ENCODE measurements at places on chromosomes 5 and 9. TPM values are rescaled to one million over a fixed set of nuclear protein-coding genes. Genes with fewer than 3 reads are reported as not detected.

- no peak for DNase-seq
These were observed 239.7 kb upstream of the KLF9 start for GRCh38 chr9:70654144-70654543.

DNA sequence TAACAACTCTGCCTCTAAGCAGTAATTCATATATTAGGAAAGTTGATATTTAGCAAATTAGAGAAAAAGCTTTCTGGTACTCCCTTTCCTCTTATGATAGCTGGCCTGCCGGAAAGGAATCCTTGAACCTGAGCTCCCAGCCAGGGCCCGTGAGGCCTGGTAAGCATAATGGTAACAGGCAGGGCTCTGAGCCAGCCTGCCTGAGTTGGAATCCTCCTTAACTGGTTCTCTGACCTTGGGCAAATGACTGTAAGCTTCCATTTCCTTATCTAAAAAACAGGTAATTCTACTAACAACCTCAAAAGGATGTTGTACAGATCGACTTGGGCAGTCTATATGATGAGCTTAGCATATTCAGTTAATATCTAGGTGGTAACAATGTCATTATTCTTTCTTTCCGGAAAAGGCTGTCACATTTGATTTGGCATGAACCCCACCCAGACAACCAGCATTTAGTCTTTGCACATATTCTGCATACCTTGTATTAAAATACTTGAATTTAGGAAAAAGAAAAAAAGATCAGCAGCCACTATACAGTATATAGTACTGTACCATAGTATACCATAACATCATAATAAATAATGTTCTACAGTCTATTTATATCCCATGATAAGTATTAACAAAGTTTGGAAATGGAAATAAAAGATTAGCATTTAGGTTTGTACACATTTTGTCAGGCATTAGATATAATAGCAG, 55.7 kb upstream of the MAP3K1 start:
- DNase-seq, result no peak

IPPK gene
- total RNA-seq, result 11.4 TPM

DNA sequence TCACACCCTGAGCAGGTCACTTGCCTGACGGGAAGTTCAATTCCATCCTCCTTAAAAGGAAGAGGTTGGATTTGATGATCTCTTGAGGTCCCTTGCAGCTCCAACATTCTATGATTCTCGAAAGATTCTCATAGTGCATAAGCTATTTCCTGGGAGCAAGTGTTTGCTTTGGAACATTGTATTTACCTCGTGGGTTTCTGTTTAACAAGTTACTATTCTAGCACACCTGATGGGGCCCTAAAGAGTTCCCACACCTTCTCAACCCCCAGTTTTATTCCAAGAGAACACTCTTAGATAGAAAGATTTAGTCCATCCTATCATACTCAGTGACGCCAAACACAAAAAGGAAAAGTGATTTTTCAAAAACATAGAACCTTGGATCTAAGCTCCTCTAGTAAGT, 23.4 kb downstream of the NR4A3 start:
- DNase-seq, result no peak

DNA sequence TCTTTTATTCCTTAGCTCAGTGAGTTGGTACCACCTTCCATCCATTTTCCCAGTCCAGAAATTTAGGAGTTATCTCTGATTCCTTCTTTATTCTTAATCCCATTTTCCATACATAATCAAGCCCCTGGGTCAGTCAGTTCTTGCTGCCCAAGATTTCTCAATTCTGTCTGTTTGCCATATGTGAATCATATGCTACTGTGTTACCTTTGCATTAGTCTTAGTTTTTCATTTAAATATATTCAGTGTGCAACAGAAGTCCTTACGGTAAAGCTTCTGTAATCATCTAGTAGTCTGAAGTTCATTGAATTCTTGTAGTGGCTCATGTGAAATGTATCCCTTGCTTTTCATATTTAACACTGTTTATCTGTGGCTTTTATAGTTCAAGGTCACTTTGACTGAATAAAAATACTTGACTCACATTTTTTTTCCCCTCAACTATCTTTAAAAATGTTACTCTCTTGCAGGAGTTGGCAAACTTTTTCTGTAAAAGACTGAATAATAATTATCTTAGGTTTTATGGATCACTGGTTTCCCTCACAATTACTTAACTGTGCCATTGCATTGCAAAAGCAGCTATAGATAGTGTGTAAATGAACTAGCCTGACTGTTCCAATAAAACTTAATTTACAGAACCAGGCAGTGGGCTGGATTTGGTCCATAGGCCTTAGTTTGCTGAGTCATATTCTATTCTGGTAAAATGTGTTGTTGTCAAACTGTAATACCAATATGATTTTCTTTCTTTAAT, 6.9 kb downstream of the KIAA1958 start:
- no peak for DNase-seq

GRCh38 chr9:91835216-91835615, 114.8 kb downstream of the ROR2 start:
- DNase-seq, result no peak

NRG2 gene
- total RNA-seq, result not detected

GRCh38 chr9:137302449-137303150, 529 bp upstream of the NRARP start:
- no peak for DNase-seq

ECPAS gene
- total RNA-seq, result 68.1 TPM

KCTD16 gene
- total RNA-seq, result not detected

Measured in activated CD4-positive, alpha-beta memory T cell treated with anti-CD3 and anti-CD28 coated beads, Interleukin-2, amount 10 ng/mL, durations not matched to agents 7 days and 5 days (primary cell).